ENCODE measurements at places on chromosomes 3 and 15.
A peak's percentile ranks its signal among the peaks of the same experiment; 100 is the strongest.

GRCh38 chr3:108408883-108409799 is 101.3 kb downstream of the MYH15 start:
- DNase-seq = no peak

DNA sequence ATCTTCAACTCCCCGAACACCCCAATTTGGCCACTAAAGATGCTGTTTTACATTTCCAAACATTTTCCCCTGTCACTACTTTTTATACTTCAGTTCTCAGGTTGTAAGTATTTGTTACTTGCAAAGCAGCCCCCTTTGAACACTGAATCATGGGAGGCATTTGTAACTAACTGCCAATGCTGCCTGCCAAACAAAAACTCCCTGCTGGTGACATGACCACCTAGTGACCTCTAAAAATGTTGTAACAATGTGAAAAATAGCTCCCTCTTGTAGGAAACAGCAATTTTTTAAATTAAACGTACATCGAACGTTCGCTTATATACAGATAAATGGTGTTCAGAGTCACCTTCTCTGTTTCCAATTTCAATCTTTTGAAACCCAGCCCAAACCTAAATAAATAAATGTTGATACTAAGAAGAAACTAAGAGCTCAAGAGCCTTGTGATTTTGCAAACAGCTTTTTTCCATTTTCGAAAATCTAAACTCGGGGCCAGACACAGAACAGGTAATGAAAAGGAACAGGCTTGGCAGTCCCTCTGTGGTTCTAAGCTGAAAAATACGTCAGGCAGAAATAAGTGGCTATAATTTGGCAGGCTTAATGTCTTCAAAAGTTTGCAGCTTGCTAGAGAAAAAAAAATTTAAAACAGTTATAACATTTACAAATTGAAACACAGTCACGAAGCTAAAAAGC is 268.6 kb upstream of the WNT5A start:
- no peak for DNase-seq

DNA sequence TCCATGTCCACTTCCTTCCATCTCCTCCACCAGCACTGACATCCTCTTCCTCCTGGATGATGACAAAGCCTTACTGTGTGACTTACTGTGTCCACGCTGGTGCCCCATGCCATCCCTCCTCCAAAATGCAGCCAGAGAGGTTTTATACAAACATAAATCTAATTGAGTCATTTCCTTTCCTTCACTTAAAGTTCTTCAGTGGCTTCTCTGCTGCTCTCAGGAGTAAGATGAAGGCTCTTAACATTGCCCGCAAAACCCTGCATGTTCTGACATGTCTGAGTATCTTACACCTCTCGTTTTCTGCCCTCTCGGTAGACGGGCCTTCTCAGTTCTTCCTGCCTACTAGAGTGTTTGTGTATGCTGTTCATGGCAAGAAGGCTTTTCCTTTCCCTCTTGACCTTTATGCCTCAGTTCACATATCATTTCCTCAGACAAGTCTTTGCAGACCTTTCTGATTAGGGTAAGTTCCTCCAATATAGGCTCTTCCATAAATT is 175.5 kb downstream of the CFAP20DC start:
- DNase-seq = no peak

GRCh38 chr15:68814596-68814995 is 6.1 kb downstream of the ANP32A start:
- DNase-seq = no peak

DNA sequence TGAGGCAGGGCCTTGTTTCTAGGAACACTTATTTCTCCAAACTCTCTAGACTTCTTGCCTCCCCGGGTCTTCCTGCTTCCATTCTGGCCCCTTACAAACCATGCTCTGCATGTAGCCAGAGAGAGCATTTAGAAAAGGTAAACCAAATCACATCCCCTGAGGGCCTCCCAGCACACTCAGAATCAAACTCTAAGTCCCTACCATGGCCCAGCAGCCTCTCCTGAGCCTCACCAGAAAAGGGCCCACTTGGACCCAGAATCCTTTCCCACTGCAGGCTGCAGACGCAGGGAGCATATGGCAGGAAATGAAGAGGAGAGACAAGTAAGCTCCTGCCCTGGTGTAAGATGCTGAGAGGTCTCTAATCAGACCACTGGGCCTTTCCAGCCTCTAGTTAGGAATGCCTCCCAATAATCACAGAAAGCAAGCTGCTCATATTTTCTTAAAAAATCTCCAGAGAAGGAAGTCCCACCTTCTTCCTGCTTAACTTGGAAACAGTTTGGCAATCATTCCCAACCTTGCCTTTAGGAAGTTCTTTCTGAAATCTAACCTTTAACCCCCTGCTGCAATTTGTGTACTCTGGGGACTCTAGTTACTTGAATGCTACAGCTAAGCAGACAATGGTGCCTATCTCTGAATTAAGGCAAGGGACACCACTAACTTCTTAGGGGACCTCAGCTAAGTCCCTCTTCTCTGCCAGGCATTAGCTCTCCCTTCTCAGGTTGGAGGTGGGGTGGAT is 4.2 kb downstream of the AMOTL2 start:
- DNase-seq = no peak

- no peak for DNase-seq
Observed at GRCh38 chr3:135069406-135069805, 274.3 kb downstream of the EPHB1 start.

- no peak for DNase-seq
Observed at GRCh38 chr3:21447476-21448151, 303.4 kb downstream of the ZNF385D start.

GRCh38 chr3:42036483-42036823 is 54.7 kb upstream of the TRAK1 start:
- no peak for DNase-seq

GRCh38 chr3:41148478-41148877 is 50.8 kb upstream of the CTNNB1 start:
- no peak for DNase-seq

- DNase-seq = no peak
Observed at GRCh38 chr3:77055841-77056341, 16.0 kb downstream of the ROBO2 start.

- no peak for DNase-seq
Observed at GRCh38 chr15:76169911-76170800, 110.4 kb downstream of the TMEM266 start.

DNA sequence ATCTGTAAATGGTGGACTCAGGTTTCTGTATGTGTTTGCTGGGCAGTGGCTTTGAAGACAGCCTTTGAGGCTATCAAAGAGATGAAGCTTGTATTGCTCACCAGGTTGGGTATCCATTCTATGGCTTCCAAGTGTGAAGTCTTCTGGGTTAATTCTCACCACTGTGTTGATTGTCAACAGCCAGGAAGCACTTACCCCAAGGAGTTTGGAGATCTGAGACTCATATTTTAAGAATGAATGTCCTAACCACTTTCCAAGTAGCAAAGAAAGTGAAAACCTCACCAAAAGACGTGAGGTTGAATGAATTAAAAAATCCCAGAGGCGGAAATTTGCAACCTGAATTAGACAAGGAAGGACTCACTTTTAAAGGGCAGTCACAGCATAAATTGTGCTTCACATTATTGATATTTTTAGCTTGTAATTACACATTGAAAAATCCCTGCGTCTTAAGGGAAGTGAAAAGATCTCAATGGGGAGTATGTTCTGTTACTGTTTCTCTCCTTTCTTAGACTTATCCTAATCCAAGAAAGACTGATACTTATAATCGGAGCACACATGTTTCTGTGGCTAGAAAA is 304.0 kb upstream of the TPRG1 start:
- DNase-seq = no peak

- DNase-seq = no peak
Observed at GRCh38 chr3:123590685-123591450, 6.0 kb upstream of the HACD2 start.

- no peak for DNase-seq
Observed at GRCh38 chr15:57639306-57639705, 47.6 kb downstream of the MYZAP start.

GRCh38 chr3:72144773-72145505 is 360.0 kb upstream of the PROK2 start:
- DNase-seq = no peak

- DNase-seq = no peak
Observed at GRCh38 chr3:195023989-195024388, 247.0 kb downstream of the XXYLT1 start.

- no peak for DNase-seq
Observed at GRCh38 chr15:27855137-27855536, 244.0 kb downstream of the OCA2 start.

GRCh38 chr3:122023335-122023910 is 1.4 kb upstream of the ILDR1 start:
- DNase-seq = no peak

DNA sequence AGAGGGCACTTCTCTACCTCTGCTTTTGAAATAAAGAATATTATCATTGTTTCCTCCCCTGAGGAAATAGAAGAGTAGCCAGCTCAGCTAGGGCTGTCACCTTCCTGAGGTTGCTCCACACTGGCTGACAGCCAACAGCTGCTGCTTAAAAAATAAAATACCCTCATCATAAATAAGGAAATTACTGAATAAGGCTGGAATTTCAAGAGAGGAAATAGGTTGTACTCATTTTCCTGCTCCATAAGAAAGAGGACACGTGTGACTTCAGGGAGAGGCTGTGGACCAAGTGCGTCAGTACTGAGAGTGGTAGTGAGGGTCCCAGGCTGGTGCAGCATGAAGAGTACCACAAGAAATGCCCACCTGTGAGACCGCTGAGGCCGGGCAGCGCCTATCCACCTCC is 8.1 kb upstream of the C2CD4B start:
- DNase-seq = no peak

DNA sequence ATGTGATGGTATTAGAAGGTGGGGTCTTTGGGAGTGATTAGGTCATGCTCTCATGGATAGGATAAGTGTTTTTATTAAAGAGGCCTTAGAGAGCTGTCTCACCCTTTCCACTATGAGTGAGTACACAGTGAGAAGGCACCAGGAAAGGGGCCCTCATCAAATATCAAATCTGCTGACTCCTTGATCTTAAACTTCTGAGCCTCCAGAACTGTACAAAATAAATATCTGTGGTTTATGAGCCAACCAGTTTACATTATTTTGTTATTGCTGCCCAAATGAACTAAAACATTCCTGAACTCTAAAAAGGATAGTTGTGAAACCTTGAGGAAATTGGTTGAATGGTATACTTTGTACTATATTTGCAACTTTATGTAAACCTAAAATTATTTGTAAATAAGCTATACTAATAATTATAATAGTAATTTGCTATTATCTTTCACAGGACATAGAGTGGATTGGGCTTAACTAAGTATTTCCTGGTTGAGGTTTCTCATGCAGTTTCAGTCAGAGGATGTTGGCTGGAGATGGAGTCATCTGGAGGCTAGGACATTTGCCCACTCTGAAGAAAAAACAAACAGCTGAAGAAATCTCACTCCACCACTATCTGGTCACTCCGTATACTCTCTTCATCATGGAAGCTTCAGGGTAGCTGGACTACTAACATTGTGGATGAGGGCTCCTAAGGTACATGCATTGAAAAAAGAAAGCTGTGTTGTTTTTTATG is 1068.6 kb upstream of the CADM2 start:
- no peak for DNase-seq

GRCh38 chr3:14000556-14000955 is 120.7 kb upstream of the WNT7A start:
- no peak for DNase-seq

DNA sequence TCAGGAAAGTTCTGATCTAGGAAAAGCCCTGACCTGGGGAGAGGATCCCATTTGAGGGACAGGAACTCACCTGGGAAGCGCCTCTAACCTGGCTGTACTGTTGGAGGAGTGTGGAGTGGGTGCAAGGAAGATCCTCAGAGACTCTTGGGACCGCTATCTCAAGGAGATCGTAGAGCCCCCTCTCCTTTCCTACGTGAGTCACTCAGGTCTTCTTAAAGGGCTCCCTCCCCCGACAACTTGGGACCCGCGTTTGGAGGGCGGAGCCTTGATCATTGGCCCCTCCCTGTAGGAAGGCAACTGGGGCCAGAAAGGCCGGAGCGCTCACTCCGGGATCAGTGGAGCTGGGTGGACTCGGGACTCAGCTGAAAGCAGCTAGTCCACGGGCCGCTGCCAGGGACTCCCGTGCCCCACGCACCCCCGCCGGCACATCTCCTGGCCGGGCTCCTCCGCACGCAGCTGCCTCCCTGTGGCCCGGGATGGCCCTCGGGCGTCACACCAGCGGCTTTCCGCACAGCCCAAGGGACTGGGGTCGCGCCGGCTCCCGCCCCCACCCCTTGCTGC is 520 bp downstream of the SLC26A6 start:
- DNase-seq = peak; percentile 59

DNA sequence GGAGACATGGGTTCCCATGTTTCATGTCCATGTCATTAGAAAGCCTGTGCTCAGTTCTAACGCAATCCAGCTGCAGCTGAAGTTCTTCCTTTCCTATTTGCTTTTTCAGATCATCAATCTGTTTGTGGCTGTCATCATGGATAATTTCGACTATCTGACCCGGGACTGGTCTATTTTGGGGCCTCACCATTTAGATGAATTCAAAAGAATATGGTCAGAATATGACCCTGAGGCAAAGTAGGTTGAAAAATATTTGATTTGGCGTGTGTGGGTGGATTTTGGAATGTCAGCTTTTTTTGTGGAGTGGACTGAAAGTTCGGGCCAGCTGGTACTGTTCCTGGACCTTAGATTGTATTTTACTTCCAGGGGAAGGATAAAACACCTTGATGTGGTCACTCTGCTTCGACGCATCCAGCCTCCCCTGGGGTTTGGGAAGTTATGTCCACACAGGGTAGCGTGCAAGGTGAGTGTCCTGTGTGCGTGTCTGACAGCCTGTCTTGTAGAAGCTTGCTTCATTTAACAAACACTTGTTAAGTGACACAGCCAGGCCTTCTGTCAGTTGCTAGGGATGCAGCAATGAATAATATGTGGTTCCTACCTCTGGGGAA is 69.6 kb downstream of the CHDH start:
- no peak for DNase-seq

DNA sequence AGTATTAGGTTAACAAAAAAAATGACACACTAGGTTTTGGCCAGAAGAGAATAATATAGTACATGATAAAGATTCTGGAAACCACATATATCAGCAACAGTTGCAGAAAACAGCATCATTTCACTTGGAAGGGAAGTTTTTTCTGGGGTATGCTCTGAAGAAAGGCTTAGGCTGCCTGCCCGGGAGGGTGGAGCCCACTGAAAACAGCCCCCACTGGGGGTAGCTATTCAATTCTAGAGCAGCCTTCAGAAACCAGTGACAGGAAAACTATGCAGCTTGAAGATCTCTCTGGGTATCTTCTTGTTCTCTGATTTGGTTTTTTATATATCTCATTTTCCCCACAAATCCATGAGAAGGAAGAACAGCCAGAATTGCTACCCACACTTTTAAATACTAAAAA is 43.2 kb downstream of the ZMAT3 start:
- no peak for DNase-seq
